ENCODE measurements at places on chromosomes 1 and 21. TPM values are rescaled to one million over a fixed set of nuclear protein-coding genes. Genes with fewer than 3 reads are reported as not detected.

The RWDD3 gene
- total RNA-seq: 12.0 TPM

The CTXND2 gene
- not detected for total RNA-seq

- no peak for DNase-seq
Measured at GRCh38 chr21:29481081-29481480, 182.4 kb downstream of the BACH1 start.

GRCh38 chr1:172163498-172164215 is 256.8 kb upstream of the C1orf105 start:
- DNase-seq: no peak

GRCh38 chr1:64590316-64590715 is 120.4 kb downstream of the CACHD1 start:
- no peak for DNase-seq

- DNase-seq: no peak
Measured at GRCh38 chr1:151924691-151925587, 15.6 kb upstream of the THEM4 start.

GRCh38 chr1:235851939-235852338 is 14.8 kb downstream of the LYST start:
- no peak for DNase-seq

- DNase-seq: no peak
Measured at GRCh38 chr21:37385179-37385765, 18.7 kb downstream of the DYRK1A start.

Data from Caki2 (cell line).